ENCODE measurements at places on chromosomes 5 and 9.
A peak's percentile ranks its signal among the peaks of the same experiment; 100 is the strongest.

DNA sequence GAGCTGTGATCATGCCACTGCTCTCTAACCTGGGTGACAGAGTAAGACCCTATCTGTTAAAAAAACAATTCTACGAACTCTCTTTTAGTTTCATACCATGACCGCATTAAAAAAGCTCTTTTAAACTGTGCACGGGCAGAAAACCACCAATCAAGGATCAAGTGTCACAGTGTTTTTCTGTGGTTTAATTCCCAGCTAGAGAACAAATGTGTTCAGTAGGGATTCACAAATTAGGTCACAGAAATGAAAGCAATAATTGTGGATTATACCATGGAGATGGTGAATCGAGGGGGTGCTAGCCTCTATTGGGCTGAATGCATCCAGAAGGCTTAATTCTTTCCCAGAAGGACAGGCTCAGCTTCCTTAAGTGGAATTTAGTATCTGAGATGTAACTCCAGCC is 79.1 kb downstream of the ATG10 start:
- no peak for DNase-seq

- DNase-seq: peak; percentile 74
These were observed 9.9 kb upstream of the FBP2 start for GRCh38 chr9:94603259-94604160.

DNA sequence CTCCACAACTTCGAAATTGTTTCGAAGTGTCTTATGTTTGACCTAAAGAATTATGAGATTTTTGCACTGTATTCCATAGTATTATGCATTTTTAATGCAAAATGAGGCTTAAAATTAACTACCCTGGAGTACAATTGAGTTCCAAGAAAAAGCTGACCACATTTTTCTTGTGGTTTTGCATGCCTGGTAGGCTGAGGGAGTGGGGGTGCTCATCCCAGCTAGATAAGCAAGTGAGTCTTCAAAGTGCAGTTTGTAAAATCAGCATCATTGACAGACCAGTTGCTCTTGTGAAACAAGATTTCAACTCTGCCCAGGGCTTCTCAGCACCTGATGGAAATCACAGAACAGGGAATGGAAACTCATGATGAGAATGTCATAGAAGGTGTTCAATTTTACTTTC is 17.0 kb upstream of the NDUFS4 start:
- DNase-seq: no peak

GRCh38 chr9:92147030-92147851 is 32.0 kb upstream of the SPTLC1 start:
- DNase-seq: peak; percentile 94

DNA sequence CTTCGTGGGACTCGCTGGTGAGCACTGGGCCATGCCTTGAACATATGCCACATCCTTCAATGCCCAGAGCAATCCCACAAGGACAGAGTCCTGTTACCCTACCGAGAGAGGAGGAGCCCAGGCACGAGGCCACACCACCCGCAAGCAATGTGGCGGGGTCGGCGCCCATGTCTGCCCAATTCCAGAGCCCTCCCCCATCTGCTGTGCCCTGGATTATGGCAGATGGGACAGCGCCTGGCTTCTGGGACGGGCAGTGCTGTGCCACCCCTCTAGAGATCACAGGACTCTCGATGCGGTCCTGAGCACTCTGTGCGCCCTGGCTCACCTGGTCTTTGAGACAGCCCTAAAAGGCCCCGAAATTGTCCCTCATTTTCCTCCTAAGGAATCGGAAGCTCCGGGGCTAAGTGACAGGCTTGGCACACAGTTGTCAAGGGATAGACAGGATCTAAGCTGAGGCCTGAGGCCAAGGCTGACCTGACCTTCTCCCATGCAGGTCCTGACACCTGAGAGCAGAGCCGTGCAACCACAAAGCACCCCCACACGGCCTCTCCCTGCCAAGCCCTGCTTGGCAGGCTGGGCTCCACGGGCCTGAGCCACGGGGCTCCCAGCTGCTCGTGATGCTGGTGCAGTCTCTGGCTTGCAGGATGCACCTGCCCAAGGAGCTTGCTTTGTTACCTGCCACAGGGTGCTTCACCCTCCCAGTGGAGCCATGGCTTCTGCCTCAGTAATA is 48.8 kb downstream of the PRRT1B start:
- DNase-seq: no peak

DNA sequence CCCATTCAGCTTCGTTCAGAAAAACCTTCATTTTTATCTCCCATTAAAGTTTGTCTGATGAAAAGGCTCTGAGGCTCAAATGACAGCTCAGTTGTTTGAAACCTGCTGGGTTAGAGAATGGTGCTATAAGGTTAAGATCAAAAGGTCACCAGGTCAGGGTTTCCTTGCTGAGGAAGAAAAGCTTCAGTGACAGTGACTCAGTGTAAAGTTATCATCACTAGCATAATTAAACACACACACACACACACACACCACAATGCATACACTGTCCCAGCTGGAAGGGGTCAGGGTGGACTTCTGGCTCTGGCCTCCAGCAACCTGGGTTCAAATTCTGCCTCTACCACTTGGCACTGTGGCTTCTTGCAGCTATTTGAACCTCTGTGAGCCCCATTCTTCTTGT is 281.1 kb downstream of the DOCK8 start:
- peak; percentile 40 for DNase-seq

- no peak for DNase-seq
These were observed 218.7 kb downstream of the NFIB start for GRCh38 chr9:14095277-14095676.

GRCh38 chr5:170464280-170465127 is 39.3 kb upstream of the KCNIP1 start:
- no peak for DNase-seq

GRCh38 chr5:178150977-178151734 is 2.5 kb downstream of the NHP2 start:
- DNase-seq: no peak

- peak; percentile 27 for DNase-seq
These were observed 41.4 kb upstream of the PAPPA start for GRCh38 chr9:116112236-116112635.

DNA sequence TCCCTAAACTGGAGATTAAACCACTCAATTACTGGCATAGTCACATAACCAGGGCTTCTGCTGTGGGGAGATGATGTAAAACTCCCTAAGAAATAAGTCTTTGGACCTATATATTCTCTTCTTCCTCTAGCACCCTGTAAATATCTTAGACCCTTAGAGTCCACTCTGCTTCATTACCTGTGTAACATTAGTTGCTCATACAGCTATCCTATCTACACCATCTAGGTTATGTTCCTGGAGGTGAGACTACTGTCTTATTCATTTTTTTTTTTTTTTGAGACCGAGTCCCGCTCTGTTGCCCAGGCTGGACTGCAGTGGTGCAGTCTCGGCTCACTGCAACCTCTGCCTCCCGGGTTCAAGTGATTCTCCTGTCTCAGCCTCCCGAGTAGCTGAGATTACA is 9.6 kb upstream of the TICAM2 start:
- no peak for DNase-seq

DNA sequence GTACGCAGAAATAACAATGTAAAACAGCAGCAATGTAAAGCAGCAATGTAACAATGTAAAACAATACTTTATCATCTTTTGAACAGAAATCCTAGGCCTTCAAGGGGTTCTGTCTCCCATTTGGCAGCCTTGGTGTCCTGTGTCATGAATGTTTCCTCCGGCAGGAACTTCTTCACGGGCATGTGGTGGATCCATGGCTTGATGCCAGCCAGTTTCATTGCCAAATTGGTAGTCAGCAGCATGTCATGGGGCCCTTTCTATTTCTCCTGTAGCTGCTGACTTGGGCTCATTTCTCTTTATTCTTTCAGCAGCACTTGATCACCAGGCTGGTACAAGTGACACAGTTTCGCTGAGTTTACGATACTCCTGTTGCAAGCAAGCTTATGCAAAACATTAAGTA is 275.3 kb downstream of the HTR1A start:
- DNase-seq: peak; percentile 35

GRCh38 chr5:37837414-37838032 is 2.3 kb downstream of the GDNF start:
- peak; percentile 73 for DNase-seq

DNA sequence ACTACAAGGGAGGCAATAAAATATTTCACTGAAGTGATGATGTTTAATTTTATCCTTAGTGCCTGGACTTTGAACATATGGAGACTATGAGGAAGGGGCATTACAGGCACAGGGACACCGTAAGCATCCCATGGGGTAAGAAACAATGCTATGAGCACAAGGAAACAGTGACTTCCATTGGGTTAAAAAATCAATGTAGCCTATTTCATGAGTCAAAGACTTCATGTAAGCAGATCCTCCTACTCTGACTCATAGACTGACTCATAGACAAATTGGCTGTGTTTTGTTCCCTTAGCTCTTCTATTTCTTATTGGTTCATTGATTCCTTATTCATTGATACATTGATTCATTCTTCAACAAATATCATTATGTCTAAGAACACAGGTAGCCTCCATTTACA is 351.0 kb downstream of the PRELID2 start:
- peak; percentile 83 for DNase-seq

DNA sequence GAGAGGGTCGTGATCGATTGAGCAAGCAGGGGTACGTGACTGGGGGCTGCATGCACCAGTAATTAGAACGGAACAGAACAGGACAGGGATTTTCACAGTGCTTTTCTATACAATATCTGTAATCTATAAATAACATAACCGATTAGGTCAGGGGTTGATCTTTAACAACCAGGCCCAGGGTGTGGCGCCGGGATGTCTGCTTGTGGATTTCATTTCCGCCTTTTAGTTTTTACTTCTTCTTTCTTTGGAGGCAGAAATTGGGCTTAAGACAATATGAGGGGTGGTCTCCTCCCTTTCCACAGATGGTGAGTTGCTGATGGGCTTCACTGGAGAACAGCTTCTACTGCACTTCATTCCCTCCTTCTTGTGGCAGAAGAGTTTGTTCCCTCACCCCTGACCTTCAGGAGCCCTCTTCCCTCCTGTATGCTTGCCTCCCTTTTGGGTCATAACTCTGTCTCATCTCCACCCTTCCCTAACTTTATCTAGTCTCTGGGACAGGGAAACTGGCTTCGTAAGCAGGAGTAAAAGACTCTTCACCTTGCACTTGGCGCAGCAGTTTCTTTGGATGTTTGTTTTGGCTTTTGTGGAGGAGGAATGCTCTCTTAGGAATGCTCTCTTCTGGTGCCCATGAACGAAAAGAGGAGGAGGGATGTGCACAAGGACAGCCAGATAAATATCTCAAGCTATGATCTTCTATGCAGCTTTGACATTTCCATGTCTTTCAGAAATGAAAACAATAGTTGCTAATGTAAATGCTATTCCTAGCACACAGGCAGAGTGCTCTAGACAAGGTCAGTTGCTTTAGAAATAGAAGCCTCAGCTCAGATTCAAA is 139.8 kb upstream of the RPS23 start:
- no peak for DNase-seq

- DNase-seq: no peak
These were observed 96.6 kb downstream of the MAN2A1 start for GRCh38 chr5:109786206-109786855.

DNA sequence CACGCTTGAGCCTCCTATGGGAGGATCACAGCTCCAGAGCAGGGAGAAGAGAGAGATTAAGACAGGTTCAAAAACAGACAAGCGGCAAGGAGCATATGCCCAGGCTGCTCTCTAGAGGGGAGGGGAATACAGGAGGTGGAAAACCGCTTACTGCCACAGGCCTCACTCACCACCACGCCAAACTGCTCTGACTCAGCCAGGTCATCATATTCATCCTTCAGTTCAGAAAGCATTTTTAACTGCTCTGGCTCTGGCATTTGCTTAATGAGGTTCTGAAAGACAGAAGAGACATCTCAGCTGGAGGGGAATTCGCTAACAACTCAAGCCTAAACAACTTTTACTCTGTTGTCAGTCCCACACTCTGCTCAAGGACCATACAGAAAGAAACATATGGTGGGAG is 40.1 kb downstream of the PCDHGC5 start:
- DNase-seq: peak; percentile 58

DNA sequence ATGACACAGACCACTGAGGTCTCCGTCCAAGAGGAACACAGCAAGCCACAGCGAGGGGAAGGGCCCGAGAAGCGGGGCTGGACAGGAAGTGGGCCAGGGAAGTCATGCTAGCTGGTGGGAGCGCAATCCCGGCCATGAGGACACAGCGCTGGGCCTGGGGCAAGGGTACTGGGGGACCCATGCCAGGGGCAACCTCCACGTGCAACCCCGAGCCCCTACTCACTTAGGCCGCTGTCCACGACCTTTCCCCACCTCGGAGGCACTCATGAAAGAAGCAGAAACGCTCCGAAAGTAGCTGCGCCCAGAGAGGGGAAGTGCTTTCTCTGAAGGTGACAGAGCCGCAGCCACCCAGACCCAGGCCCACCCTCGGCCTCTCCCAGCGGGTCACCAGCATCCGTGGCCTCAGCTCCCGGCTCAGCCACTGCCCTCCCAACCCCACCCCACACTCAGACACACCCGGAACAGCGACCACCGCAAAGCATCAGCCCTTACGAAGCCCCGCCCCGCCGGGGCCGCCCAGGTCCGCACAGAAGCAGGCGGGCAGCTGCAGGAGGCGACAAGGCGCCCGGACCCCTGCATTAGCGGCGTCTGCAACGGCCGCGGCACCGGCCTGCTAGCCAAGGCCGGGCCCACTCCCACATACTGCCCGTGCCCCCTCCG is 782 bp downstream of the BICD2 start:
- peak; percentile 29 for DNase-seq

GRCh38 chr9:25415718-25416117 is 262.5 kb downstream of the TUSC1 start:
- DNase-seq: no peak

- DNase-seq: no peak
These were observed 118.6 kb upstream of the IRX4 start for GRCh38 chr5:2001300-2001699.

DNA sequence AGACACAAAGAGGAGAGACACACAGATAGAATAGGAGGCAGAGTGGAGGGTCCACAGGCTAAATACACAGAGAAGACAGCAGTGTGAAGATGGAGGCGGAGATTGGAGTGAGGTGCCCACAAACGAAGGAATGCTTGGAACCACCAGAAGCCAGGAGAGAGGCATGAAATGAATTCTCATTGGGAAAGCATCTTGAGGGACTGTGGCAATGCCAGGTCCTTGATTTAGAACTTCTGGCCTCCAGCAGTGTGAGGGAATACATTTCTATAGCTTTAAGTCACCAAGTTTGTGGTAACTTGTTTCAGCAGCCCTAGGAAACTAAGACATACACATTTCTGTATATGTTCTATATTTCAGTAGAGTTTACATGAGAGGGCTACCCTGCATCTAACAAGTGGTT is 396.6 kb upstream of the ZNF608 start:
- no peak for DNase-seq

GRCh38 chr5:152864447-152864846 is 459.4 kb upstream of the NMUR2 start:
- DNase-seq: no peak

DNA sequence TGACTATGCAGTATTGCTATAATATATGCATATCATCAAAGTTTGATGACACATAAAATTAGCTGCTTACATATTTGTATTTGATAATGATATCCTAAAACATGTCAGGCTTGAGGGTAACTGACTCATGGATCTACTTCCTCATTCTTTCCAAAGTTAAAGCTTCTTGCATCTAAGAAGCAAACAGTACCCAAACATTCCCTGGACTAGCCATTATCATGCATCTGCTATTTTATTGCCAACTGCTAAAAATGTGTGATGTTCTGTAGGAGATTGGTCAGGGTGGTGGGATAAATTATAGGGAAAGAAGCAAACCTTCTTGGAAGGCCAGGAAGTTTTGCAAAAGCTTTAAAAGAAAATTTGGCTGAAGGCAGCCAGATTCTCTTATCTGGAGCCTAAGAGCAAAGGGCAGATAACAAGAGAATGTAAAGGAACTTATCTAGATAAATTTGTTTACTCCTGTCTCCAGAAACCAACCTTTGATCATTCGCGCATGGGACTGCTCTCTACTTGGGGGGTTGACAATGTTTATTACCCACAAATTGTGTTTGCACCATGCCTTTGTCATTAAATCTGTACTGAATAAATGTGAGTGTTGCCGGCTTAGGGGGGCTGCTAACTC is 604.1 kb upstream of the TLE4 start:
- DNase-seq: peak; percentile 53
